ENCODE measurements at places on chromosomes 7 and 10.

- peak; percentile 52 for DNase-seq
Observed at GRCh38 chr10:114550756-114551635, 107.1 kb downstream of the ABLIM1 start.

- no peak for DNase-seq
Observed at GRCh38 chr10:52479567-52479966, 165.5 kb downstream of the DKK1 start.

- no peak for DNase-seq
Observed at GRCh38 chr10:124676416-124677062, 67.6 kb downstream of the FAM53B start.

DNA sequence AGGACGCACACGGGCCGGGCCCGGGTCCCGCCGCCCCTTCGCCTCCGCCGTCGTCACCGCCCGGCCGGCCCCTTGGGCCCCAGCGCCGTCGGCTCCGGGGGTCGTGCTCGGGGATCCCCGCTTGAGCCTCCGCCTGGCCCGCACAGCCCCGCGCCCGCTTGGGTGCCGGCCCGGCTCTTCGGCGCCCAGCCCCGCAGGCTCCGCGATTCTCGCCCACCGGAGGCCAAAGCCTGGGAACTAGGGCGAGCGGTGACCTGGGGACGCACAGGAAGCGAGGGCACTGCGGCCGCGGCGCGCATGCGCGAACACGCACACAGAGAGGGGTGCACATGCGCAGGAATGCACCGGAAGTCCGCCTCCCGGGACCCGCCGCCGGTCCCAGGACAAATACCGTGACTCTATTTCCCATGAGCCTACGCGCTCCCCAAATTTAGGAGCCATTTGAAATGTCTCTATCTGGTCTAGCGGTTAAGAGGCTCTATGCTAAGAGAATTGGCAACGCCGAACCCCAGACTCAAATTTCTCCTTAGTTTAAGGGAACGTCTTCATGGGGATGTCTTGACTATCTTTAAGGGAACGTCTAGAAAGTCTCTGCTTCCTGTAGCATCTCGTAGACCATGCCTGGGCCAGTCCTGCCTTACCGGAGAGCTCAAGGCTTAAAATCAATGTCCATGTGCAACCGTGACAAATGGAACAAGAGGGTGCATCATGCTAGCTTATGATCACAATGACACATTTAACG, at the start of gene ZNF12:
TSS of gene ZNF12 (minus strand) at position 282 of the 742 bp plus-strand sequence. CDS start 1,774 bp downstream, outside the sequence.
- peak; percentile 96 for DNase-seq

DNA sequence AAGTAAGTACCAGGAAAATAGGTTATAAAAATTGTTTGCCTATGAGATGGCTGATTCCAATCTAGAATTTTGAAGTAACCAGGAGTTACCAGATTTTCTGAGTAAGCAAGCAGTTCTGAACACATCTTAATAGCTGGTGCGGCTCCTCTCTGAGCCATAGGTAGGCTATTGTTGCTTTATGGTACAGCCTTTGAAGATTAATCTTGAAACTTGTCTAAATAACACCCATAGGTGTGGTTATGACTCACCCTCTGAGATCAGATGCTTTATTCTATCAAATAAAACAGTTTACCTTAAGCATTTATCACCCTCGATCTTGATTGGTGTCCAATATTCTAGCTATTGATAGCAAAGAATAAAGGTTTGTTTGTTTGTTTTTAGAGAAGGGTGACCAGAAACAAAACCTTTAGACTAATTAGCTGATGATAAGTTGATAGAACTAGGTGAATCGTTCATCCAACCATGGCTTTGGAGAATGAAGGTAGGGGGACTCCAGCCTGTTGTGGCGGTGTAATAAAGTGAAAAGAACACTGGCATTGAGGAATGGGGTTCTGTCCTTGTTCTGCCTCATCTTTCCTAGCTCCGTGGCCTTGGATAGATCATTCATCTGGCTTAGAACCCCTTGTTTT, 72.2 kb downstream of the VTI1A start:
- DNase-seq, result peak; percentile 30
